CD8-positive, alpha-beta T cell (primary cell): ENCODE measurements at places on chromosomes 11 and 22.

DNA sequence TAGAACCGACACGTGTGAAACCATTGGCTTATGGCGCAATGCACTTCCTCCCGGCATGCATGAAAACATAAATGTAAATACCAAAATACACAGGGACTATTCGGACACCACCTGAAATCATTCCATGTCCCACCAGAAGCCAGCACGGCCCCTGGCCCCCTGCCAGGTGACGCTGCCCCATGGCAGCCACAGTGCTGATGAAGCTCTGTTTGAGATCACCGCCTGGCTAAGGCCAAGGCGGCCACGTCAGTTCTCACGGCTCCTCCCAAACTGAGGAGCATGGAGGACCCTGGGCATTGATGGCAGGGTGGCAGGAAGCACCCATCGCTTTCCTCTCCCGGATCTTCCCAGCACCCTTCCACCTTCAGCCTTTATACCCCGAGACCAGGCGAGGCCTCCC is 89.5 kb downstream of the CDKN1C start:
- DNase-seq = no peak

- DNase-seq = no peak
Measured at GRCh38 chr11:113188371-113188834, 126.0 kb upstream of the TTC12 start.

GRCh38 chr11:2447253-2447950 is 2.6 kb downstream of the KCNQ1 start:
- no peak for DNase-seq

GRCh38 chr11:78313898-78314297 is 103.7 kb downstream of the GAB2 start:
- DNase-seq = no peak

DNA sequence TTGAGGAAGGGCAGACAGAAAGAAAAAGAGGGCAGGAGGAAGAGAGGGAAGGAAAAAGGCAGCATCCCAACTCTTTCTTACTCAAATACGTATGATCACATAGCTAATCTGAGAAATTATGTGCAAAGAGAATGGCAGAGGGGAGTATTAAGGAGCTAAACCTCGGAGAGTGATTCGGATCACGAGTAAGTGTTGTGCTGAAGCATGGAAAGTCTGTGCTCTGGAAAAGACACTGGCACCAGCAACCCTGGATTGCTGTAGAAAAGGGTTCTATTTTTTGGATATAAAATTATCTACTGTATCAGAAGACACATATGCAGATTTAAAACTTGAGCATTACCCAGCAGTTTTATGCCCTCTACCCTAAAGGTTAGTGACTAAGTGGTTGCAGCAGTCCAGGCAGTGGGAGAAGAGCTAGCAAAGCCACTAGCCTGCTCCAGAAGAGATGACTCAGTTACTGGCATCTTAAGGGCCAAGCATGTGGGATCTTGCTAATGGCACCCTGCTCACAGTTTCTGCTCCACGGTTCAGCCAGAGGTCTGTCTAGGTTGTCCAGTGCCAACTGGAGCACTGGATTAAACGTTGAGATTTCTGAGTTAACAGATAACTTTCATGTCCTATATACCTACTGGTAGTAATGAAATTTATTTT is 151.7 kb downstream of the SWAP70 start:
- DNase-seq = no peak

- DNase-seq = peak; percentile 15
Measured at GRCh38 chr11:1230456-1231395, 7.9 kb downstream of the MUC5B start.

DNA sequence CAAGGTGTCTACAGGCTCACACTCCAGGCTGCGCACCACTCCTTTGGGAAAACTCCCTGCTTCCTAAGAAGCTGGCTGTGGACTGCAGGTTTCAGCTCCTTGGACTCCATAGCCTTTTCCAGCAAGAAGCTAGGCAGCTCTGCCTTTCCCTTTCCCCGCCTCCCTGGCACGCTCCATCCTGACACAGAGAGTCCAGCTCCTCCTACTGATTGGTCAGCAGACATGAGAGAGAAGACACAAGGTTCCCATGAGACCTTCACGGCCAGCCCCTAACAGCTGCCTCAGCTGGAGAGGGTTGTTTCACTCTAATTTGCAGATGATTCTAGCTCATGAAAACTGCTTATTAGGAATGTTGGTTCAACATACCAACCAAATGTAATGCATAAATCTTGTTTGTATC is 27.6 kb downstream of the TENM4 start:
- DNase-seq = no peak

GRCh38 chr22:21952586-21953571 is at the start of gene PPM1F:
TSS of gene PPM1F (minus strand) at chr22:21952848. CDS start at chr22:21946048, 6,800 bp downstream.
- DNase-seq = peak; percentile 90

DNA sequence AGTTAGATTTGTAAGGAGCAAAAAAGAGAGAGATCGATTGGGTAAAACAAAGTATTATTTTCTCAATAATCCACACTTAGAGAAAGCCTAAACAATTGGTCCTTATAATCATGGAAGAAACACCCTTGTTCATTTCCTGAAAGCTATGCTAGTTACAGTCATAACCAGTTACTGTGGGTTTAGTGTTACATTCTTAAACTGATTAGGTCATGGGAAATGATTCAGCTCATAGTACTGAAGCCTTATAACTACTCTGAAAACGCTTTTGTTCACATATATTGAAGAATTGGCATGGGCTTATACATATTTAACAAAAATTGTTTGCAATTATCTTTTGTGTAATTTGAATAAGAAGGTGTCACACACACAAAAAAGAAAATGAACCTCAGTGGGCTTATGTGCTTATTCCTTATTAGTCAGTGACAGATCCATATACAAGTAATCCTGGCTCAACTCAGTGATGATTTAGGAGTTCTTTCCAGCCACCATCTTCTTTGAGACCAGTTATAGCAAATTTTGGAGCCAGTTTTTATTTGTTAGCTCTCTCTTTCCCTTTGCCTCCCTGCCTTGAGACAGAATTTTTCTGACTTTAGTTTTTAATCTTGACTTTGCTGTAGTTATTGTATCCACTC is 198.5 kb upstream of the CTSC start:
- no peak for DNase-seq

- no peak for DNase-seq
Measured at GRCh38 chr11:121763526-121763925, 310.8 kb upstream of the SORL1-AS1 start.

- DNase-seq = no peak
Measured at GRCh38 chr11:95412074-95412473, 181.1 kb upstream of the SESN3 start.

DNA sequence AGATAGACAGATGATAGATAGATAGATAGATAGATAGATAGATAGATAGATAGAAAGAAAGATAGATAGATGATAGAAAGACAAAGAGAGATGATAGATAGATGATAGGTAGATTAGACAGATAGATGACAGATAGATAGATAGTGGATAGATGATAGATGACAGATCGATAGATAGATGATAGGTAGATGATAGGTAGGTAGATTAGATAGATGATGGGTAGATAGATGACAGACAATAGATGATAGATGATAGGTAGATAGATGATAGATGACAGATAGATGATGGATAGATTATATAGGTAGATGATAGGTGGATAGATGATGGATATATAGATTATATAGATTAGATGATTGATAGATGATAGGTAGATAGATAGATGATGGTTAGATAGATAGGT is 4.3 kb downstream of the LZTR1 start:
- no peak for DNase-seq

DNA sequence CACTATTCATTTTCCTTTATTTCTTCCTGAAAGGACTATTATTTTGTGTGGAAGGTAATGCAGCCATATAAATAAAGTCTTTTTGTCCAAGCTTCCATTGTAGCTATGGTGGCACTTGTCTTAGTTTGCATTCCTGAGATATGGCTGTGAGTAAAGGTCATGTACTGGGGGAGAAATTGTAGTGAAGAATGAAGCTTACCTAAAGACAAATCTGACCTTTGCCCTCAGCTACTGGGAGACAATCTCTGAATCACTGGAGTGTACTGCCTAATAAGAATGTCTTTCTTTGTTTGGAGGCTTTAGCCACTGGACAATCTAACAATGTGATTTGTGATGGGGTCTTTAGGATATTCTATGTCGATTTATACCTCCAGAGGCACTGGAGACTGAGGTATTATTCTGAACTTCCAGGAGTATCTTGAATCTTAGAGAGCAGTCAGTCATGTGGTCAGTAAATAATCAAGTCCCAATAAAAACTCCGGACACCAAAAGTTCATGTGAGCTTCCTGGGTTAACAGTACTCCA is 39.7 kb upstream of the OR5AK2 start:
- DNase-seq = no peak

- no peak for DNase-seq
Measured at GRCh38 chr11:67614730-67615714, 8.3 kb downstream of the NDUFV1 start.

DNA sequence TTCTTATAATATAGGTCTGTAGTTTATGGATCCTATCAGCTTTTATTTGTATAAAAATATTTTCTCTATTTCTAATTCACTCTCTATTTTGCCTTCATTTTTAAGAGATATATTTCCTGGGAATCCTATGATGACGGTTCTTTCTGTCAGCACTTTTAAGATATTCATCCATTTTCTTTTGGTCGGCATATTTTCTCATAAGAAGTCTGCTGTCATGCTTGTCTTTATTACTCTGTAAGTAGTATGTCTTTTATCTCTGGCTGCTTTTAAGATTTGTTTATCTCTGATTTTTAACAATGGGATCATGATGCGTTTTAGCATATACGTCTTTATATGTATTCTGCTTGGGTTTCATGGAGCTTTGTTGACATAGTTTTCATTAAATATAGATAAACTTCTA is 175.5 kb downstream of the SNX19 start:
- DNase-seq = no peak

DNA sequence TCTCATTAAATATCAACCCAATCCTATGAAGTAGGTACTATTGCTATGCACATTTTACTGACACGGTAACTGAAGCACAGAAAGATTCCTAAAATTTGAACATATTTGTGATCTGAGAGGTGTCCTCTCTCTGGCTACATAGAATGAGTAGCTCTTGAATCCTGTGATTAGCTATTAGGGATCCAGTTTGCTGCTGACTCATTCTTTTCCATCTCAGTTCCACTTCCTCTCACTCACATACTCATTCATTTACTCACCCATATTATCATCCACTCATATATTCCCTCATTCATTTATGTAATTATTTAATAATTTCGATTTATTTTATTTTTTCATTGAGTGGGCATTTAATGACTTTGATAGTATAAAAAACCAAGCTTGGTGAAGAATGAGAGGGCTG is 42.7 kb downstream of the OR5B17 start:
- DNase-seq = no peak

- DNase-seq = no peak
Measured at GRCh38 chr11:2461956-2462542, 17.2 kb downstream of the KCNQ1 start.

GRCh38 chr11:19727246-19727645 is 14.6 kb downstream of the NAV2 start:
- DNase-seq = no peak

GRCh38 chr11:1279674-1280055 is 29.8 kb downstream of the TOLLIP start:
- DNase-seq = no peak

- no peak for DNase-seq
Measured at GRCh38 chr22:39371732-39372131, 21.9 kb downstream of the SYNGR1 start.

DNA sequence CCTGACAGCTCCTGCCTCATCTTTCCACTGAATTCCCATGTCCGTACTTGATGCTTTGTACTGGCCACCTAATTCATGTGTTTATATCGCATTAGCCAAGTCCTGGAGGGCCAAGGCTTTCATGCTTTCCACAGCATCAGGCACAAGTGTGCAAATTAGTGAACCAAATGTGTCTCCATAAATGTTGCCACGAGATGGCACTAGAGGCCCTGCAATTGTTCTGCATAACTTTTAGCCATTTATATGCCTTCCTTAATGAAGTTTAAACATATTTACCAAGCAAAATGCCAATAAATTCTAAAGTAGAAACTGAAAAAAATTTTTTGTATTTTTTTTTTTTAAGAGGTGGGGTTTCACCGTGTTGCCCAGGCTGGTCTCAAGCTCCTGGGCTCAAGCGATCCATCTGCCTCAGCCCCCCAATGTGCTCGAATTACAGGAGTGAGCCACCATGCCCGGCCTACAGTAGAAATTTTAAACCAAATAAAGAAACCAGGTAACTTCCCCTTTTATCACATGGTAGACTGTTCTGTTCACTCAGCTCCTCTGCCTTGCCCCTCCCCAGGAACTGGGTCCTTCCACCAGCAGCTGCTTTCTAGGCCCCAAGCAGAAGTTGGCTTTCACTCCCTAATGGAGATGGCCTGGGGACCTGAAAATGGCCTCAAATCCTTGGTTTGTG is 20.8 kb upstream of the IL18BP start:
- peak; percentile 55 for DNase-seq

- DNase-seq = no peak
Measured at GRCh38 chr11:26283852-26284408, 48.0 kb upstream of the ANO3 start.

DNA sequence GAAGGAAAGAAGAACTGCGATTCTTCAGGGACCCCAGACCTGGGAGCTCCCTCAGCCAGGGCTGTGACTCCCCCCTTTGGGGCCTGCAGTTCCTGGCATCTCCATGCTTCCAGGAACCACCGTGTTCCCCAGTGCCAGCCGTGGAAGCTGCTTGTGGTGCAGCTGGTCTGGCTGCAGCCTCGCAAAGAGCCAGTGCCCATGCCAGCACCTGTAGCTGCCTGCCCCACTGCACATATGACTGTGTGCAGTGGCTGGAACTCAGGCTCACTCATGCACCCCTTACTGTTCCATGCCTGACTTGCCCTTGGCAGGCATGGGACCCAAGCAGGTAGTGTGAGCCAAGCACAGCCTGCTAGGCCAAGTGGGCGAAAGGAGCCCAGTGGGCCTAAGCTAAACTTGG is 401.3 kb downstream of the LRRC4C start:
- DNase-seq = no peak

GRCh38 chr11:72454791-72455190 is 20.5 kb upstream of the CLPB start:
- DNase-seq = no peak

DNA sequence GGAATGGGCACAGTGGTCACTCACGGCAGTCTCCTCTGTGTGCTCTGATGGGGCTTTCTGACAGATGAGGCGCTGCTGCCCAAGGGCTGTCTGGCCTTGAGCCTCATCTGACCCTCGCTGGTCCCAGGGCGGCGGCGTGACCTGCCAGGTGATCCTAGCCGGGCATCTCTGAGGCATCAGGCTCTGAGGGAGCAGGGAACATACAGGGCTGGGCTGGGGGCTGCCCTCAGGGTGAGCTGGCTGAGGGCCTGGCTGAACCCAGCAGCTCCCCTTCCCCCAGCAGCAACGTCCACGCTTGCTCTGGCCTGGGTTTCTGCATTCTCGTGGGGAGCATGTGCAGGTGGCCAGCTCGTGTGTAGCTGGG is 47.6 kb downstream of the MOB2 start:
- no peak for DNase-seq

DNA sequence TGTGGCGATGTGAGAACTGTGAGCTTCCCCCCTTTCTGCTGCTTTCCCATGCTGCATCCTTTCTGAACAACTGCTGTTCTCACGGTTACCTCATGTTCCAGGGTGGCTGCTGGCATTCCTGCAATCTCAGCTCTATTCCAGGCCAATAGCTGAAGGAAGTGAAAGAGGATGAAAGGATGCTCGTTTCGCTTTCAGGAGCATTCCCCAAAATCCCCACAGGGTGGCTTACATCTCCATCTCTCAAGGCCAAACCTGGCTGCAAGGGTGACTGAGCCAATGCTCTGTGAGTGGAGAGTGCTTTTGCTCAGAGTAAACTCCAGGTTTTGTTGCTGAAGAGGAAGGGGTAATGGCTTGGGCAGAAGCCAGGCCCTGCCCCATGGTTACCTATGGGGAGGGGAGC is 848.2 kb downstream of the BRD1 start:
- no peak for DNase-seq

GRCh38 chr11:73262851-73263495 is 9.2 kb upstream of the P2RY6 start:
- DNase-seq = no peak

GRCh38 chr11:96680211-96681018 is 290.6 kb downstream of the JRKL start:
- DNase-seq = no peak
